Fibroblast of skin of scalp (primary cell): ENCODE measurements at places on chromosomes 1 and 21.

DNA sequence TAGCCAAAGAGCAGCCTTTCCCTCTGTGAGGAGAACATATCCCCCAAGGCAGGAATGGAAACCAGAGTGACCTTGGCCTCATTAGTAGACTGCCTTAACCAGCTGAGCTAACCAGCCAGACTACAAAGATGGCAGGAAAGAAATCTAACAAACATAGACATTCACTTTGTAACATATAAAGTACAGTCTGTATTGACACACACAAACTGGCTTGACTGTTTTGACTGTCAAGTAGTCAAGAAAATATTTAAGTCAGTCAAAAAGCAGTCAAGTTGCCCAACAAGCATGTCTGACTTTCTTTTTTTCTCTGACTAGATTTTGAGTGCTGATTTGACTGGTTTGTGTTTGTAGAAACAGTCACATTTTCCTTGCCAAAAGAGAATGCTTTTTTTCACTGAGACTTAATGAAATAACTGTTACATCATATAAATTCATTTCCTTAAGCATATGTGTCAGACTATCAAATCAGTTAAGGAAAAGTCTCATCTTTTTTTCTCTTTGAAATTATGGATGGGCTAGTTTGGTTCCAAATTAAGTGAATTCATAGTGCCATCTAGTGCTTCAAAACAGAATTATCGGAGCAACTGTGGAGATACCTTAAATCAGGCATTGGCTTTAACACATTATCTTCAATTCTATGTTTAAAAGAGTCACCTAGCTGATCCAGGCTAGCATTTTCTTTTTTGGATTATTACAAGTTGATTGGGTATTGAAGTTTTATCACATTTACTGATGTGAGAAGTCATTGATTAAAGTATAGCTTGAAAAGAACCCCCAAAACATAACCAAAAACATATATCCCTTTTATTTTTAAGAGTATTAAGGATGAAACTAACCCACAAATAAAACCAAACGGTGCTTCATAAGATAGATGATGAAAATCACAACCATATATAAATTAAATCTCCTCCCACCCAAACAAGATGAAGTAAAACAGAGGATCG lies 75.0 kb downstream of the ATP6V1G3 start:
- DNase-seq, result peak; percentile 82

DNA sequence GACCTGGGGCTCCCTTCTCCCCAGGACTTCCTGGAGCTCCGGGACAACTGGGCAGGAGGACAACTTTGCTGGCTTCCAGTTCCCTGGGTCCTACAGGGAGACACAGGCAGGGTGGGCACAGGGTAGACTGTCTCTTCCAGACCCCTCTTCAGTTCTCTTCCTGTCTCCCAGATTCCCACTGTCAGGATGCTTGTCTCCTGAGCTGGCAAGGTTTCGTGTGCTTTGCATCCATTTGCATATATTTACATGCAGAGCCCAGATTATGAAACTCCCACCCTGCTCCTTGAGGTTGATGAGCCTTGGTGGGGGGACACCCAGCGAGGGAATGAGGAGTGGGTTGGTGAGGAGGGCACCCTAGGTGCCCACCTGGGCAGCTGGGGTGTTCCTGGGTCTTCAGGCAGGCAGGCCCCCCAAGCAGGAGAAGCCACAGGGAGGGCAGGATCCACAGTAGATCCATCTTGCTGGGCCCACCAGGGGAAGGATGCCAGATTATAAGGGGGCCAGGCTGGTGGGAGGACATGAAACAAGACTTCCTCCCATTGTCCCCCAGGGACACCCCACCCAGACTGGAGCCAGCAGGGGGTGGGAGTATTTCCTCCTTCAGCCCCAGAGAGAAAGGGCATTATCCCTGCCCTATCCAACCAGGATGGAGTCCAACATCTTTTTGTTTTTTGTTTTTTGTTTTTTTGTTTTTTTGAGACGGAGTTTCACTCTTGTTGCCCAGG lies at the start of gene FCN3:
TSS of gene FCN3 (minus strand) at position 463 of the 725 bp plus-strand sequence. CDS start at position 457, 6 bp downstream.
- no peak for DNase-seq

GRCh38 chr21:45264912-45265515 lies 22.7 kb downstream of the POFUT2 start:
- no peak for DNase-seq

DNA sequence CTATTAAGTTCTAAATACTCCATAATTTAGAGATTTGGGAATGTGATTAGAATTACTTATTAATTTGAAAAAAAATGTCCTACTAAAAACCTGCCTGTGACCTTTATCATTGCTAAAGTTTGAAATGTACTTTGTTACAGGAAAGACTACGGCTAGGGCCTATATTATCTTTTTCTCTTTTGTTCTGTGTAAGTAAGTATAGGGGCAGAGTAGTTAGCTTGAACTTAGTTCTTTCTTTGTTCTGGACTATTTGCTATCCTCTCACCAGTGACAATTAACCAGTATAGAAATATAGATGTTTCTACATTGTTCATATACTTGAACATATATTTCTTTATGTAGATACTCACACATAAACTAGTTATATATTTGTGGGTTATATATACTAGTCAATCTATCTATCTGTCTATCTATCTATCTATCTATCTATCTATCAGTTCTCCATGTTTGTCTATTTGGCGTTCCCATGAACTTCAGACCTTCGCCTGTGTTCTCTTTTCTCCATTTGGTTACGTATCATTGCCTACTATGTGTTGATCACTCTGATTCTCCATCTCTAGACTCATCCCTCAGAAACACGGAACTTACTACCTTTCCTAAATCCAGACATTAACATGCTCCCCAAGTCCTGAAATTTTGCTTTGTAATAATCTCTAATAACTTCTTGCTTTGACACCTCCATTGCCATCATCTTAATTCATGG lies 3.3 kb downstream of the PTPRC start:
- DNase-seq, result no peak

- no peak for DNase-seq
These were observed 59.1 kb downstream of the APCS start for GRCh38 chr1:159646687-159647086.

GRCh38 chr1:94832446-94832845 lies 12.3 kb downstream of the SLC44A3 start:
- peak; percentile 17 for DNase-seq
